Right renal pelvis (tissue), 4 donors: ENCODE measurements at places on chromosomes 16 and 17. TPM values are rescaled to one million over a fixed set of nuclear protein-coding genes. Genes with fewer than 3 reads are reported as not detected.

The SULT1A2 gene
- polyA plus RNA-seq = 0.83 TPM

The ABCA3 gene
- polyA plus RNA-seq = 5.2 TPM

The FBXW10B gene
- 0.67 TPM for polyA plus RNA-seq

The TMEM107 gene
- polyA plus RNA-seq = 26.4 TPM

The UTS2R gene
- 0.30 TPM for polyA plus RNA-seq

The DNAAF1 gene
- polyA plus RNA-seq = 4.4 TPM

The GP1BA gene
- polyA plus RNA-seq = 2.1 TPM

The GUCY2D gene
- 0.56 TPM for polyA plus RNA-seq

The SLC16A11 gene
- polyA plus RNA-seq = 0.64 TPM

The GCSH gene
- polyA plus RNA-seq = 115 TPM

The HS3ST6 gene
- 0.41 TPM for polyA plus RNA-seq

DNA sequence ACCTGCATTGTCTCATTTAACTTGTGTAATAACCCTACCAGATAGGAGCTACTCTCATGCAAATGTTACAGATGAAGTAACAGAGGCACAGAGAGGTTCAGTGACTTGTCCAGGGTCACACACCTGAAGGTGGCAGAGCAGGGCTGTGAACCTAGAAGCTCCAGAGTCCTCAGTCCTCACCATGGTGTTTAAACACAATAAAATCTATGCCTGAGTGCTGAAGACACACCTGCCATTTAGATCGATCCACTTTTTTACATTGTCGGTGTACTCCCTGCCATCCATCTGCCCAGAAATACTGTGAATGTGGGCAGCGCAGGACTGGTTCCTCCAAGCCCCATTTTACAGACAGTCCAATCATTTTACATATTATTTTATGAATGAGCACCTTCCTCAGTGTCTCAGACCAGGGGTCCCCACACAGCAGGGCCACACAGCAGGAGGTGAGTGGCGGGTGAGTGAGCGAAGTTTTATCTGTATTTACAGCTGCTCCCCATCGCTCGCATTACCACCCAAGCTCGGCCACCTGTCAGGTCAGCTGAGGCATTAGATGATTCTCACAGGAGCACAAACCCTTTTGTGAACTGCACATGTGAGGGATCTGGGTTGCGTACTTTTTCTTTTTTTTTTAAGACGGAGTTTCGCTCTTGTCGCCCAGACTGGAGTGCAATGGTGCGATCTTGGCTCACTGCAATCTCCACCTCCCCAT lies 5.6 kb downstream of the IL4R start:
- DNase-seq = no peak

DNA sequence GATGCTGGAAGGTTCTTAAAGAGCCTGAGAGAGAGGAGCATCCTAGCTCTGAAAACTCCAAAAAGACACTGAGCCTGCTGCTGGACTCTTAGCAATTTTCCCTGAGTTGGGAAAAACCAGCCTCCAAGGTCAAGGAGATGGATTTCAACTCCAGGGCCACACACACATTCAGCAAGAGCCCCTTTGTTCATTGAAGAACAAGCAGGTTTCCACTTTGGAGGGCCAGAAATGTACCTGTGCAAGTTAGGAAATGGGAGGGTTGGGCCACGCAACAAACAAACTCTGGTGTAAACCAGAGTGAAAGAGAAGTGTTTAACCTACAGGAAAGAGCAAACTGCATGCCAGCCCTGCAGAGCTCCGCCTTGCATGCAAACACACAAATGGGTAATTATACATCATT lies 264.8 kb upstream of the RPL38 start:
- DNase-seq = no peak

GRCh38 chr17:50850640-50851039 lies 15.3 kb downstream of the WFIKKN2 start:
- DNase-seq = no peak

DNA sequence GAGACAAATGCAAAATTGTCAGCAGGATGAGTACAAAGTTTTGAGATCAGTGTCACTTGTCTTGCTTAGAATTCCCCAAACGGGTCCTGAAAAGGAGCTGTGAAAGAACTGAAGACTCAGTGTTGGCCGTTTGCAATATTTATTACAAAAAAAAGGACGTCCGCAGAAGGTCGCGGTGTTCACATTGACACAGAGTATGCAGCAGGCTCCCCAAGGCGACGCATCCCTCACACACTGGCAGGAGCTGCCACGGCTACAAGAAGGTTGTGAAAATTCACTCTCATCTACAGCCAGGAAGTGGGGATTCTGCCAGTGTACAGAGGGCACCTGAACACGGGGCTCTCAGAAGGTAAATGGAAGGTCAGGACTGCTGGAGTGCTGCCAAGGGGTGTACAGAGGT lies 26.2 kb downstream of the AIPL1 start:
- DNase-seq = no peak

- DNase-seq = no peak
Measured at GRCh38 chr17:70080541-70081347, 5.7 kb downstream of the KCNJ16 start.

- no peak for DNase-seq
Measured at GRCh38 chr16:86725401-86725800, 147.1 kb downstream of the FOXL1 start.

DNA sequence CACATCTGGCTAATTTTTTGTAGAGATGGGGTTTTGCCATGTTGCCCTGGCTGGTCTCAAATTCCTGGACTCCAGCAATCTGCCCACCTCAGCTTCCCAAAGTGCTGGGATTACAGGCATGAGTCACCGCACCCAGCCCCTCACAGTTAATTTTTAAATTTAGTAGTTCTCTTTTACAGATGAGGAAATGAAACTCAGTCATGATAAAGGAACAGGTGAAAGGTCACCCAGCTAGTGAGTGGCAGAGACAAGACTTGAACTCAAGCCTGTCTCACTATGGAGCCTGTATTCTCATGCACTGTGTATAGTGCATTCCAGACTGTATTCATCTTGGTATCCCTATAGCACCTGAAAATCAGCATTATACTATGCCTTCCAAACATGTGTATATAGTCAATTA lies 77.1 kb upstream of the WSB1 start:
- DNase-seq = no peak

- DNase-seq = no peak
Measured at GRCh38 chr17:73616873-73617404, 27.3 kb downstream of the SDK2 start.

DNA sequence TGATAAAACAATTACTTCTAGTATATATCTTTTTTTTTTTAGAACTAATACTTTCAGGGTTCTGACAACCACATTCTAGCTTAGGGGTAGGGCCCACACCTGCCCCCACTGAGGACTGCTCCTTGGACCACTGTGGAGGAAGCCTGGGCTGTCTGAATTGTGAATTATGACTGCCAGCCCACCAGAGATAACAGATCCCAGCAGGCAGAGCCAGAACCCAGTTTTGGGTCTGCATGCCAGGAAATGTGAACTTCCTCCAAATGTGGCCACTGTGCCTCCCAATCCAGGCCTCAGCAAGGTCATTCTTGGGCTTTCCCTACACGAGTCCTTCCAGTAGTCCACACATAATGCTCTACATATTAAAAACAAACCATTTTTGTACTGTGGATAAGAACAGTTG lies 15.9 kb downstream of the VEZF1 start:
- no peak for DNase-seq

GRCh38 chr16:85390511-85391174 lies 222.5 kb upstream of the GSE1 start:
- DNase-seq = no peak

DNA sequence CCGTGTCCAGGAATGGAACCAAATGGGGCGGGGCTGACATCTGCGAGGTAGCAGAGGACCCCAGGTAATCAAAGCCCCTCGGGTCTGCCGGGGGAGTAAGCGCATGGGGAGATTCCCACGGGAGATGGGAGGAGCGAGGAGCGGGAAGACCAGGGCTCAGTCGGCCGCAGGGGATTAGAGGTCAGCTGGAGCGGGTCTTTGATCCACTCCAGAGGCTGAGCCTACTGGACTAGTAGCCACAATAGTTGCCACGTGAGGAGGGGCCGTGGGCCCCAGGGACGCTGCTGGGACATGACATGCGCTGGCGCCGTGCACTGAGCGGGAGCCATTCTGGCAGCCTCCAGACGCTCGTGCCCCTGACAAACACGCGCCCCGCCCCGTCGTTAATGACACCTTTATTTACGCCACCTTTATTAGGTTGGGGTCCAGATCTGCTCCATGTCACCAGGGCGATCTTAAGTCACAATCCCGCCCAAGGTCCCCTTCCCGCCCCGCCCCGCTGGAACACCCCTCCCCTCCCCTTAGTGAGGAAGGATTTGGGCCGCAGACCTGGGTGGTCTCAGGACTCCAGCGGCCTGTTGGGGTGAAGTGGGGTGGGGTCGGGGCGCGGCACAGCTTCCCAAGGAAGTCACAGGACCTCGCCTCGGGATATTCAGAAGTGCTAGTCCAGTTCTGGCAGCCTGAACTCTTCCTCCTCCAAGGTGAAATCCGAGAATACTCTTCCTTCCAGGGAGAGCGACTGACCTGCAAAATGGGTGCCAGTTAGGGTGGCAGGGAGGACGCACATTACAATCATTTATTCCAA lies 15.0 kb downstream of the PPY start:
- no peak for DNase-seq

DNA sequence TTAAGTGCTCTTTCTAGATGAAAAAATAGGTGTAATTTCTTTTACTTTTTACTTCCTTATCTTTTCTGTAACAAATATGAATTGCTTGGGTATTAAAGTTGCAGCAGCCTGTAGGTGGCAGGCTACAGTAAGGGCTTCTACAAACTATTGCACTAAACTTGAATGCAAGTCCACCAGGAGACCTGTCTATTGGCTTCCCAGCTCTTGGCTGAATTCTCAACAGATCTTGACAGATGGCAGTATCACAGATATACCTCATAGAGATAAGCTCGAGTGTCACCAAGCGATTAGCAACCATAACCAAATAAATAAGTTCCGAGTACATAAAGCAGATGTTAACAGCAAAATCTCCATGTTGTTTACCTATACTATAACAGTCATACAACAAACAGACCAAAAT lies 5.9 kb downstream of the BBS2 start:
- no peak for DNase-seq
